ENCODE measurements at places on chromosomes 4 and X.

- H3K27me3 ChIP-seq: peaks cover 96% of the 10 kb centered on the region
- H3K36me3 ChIP-seq: no peaks in the 10 kb centered on the region
- DNase-seq: no peak
- H3K4me1 ChIP-seq: no peaks in the 10 kb centered on the region
- no peak overlapping the region for H3K4me3 ChIP-seq
Observed at GRCh38 chrX:11564546-11564945, 101.2 kb downstream of the ARHGAP6 start.

- no peaks in the 10 kb centered on the region for H3K36me3 ChIP-seq
- peaks cover 16% of the 10 kb centered on the region for H3K4me1 ChIP-seq
- H3K27me3 ChIP-seq: no peaks in the 10 kb centered on the region
- H3K27ac ChIP-seq: no peak overlapping the region
- no peak overlapping the region for H3K4me3 ChIP-seq
Observed at GRCh38 chrX:21816136-21816535, 23.3 kb upstream of the MBTPS2 start.

GRCh38 chr4:152072001-152072485 is 311.2 kb upstream of the GATB start:
- no peak overlapping the region for H3K4me3 ChIP-seq
- H3K36me3 ChIP-seq: 0 out of 2 replicates have a peak, but pooled peaks cover 3% of the 10 kb centered on the region
- H3K27ac ChIP-seq: no peak overlapping the region

DNA sequence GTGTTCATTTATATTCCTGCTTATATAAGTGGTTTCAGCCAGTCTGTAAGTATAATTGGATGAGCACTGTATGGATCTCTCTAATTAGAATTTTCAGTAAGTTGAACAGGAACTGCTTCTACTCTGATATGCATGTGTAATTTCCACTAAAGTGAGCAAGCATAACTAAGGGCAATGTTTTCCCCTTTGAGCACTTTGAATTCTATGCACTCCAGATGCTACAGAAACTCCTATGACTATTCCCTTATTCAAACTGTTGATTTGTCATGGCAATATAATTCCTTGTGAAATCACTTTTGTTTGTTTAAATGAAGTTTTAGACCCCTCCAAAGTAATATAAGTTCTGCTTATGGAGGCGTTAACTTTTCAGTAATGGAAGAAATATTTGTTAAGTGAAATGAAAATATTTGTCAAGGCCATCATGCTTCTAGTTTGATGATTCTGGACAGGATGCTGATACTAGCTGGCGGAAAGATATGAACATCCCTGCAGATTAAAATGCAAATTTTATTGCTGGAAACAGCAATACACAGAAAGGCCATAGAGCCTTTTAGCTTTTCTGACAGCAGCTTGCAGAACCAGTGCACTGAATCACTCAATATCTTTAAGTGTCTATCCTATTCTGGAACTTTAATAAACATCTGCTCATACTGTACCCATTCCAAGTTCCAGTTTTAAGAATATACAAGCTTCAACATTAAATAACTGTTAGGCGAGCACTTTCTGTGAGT is 1460.8 kb downstream of the RAPGEF2 start:
- no peak overlapping the region for H3K4me3 ChIP-seq
- no peak overlapping the region for H3K27ac ChIP-seq
- DNase-seq: no peak
- H3K27me3 ChIP-seq: no peaks in the 10 kb centered on the region
- no peaks in the 10 kb centered on the region for H3K36me3 ChIP-seq

GRCh38 chrX:104137496-104137895 is 19.3 kb downstream of the SLC25A53 start:
- H3K36me3 ChIP-seq: no peaks in the 10 kb centered on the region
- no peaks in the 10 kb centered on the region for H3K27me3 ChIP-seq
- peak; percentile 3 for DNase-seq
- H3K4me1 ChIP-seq: no peaks in the 10 kb centered on the region
- no peak overlapping the region for H3K27ac ChIP-seq

DNA sequence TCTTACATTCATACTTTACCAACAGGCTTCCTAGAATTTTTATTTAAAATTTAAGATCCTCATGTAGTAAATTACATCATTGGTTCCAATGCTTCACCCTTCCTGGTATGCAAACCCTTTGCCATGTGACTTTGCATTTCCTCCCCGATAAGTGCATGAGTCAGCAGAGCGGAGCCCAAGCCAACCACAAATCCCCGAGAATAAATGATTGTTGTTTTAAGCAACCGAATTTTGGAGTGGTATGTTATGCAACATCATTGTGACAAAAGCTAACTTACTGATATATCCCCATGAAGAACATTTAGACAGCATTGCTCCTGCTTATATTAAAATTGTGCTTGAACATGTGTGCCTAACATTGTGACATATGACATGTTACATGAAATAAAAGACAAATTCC is 199.4 kb upstream of the DDX53 start:
- no peak overlapping the region for H3K4me3 ChIP-seq
- H3K27me3 ChIP-seq: no peaks in the 10 kb centered on the region
- no peak overlapping the region for H3K27ac ChIP-seq
- H3K4me1 ChIP-seq: 0 out of 2 replicates have a peak, but pooled peaks cover 7% of the 10 kb centered on the region

- no peak overlapping the region for H3K27ac ChIP-seq
- no peak for DNase-seq
- H3K4me1 ChIP-seq: no peaks in the 10 kb centered on the region
- H3K36me3 ChIP-seq: no peaks in the 10 kb centered on the region
Observed at GRCh38 chrX:119990556-119991004, 47.0 kb upstream of the NKAP start.

DNA sequence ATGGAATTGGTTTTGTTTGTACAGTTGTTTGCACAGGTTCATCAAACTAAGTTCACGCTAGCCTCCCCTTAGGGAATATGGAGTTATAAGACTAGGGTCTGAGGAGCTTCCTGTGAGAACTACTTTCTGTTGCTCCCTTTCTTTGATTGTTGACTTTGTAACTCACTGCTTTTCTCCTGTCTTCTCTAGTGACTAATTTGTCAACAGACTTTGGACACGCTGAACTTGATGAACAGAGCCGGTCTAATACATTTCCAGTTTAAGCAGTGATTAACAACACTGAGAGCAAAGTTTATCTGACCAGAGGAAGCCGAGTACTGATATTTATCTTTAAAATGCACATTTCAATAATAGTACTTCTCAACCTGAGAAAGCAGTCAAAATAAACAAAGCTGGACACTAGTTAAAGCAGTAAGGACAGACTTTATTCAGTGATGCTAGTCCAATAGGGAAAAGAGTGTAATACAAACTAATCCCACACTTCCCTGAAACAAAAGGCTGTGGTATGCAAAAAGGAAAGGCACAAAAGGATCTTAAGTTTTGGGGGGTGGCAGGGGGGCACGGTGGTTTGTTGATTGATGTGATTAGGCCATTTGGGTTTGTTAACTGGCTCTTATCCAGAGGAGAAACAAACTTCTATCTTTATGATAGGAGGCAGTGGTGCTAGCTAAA is 2.7 kb upstream of the NUDT9 start:
- no peaks in the 10 kb centered on the region for H3K27me3 ChIP-seq
- no peak overlapping the region for H3K4me3 ChIP-seq
- H3K4me1 ChIP-seq: peaks cover 24% of the 10 kb centered on the region
- no peaks in the 10 kb centered on the region for H3K36me3 ChIP-seq
- H3K27ac ChIP-seq: no peak overlapping the region
